ENCODE measurements at places on chromosomes 2 and 18.

GRCh38 chr2:58645017-58645416, 403.9 kb upstream of the FANCL start:
- no peak for DNase-seq

GRCh38 chr2:216644842-216645635, 11.8 kb downstream of the IGFBP2 start:
- DNase-seq = no peak

DNA sequence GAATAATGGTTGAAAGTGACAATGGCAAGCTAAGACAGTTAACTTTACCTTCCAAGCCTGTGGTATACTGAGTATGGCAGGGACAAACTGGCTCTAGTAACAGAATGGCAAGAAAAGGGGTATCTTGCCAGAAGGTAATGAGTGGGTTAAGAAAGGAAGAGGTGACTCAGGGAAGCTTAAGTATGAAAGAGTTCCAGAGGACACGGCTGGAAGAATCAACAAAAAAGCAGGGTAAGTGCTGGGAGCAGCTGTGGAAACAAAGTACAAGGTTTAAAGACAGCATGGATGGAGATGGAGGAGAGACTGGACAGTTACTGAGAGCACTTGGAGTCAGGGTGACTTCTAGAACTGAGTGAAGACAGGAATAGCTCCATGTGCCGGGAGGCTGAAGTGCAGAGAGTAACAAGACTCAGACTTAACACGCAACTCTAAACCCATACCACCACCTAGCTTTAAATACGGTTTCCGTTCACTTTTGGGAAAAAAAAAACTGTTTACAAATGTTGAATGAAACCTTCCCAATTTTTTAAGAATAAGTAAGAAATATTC, 69.0 kb downstream of the REV1 start:
- DNase-seq = no peak

DNA sequence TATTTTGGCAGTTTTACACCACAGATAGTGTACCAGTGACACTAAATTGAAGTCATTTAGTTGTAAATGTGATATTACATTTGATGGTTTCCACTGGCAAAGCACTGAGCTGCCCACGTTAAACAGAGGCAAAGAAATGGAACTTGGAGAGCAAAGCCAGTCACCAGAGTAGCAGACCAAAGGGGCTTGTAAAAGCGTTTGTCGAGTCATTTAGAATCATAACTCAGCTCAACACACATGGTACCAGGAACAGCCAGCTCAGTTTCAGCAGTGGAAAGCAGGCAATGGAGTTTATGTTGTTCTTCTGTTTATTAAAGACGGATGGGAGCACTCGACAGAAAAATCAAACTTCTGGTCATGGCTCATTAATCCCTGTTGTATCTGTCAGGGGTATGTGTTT, 91.2 kb downstream of the POU3F3 start:
- DNase-seq = no peak

GRCh38 chr2:133333181-133333580, 235.1 kb downstream of the NCKAP5 start:
- no peak for DNase-seq

DNA sequence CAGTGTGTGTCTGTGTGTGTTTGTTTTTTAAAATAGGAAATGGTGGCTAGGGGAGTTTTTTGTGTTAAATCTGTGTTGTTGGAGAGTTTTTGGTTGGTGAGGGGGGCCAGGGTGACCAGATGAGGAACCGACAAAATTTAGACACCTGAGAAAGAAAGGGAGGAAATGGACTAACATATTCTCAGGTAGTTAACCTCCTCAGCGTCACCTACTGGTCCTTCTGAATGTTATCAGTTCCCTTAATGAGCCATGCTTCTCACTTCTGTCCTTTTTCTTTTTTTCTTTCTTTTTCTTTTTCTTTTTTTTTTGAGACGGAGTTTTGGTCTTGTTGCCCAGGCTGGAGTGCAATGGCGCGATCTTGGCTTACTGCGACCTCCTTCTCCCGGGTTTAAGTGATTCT, 107.0 kb downstream of the FMNL2 start:
- DNase-seq = no peak

DNA sequence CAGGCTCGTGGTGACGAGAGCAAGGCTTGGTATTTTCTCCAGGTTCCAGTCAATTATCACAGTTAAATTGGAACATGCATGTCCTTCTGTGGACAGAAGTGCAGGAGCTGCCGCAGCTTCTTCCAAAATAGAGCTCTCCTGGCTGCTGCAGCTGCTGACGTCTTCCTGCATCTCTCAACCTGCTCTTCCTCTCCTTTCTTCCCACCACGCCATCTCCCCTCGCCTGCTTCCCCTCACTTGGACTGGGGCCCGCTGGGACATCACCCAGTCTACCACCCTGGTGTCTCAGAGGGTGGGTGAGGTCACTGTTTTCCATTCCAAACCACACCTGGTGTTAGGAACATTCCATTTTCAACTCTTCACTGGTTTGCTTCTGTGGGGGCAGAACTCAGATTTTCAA, 41.4 kb downstream of the SPP2 start:
- no peak for DNase-seq

- DNase-seq = no peak
Measured at GRCh38 chr2:23824777-23825212, 102.1 kb downstream of the ATAD2B start.

GRCh38 chr18:61841706-61842105, 51.1 kb downstream of the RNF152 start:
- DNase-seq = no peak

GRCh38 chr2:42486145-42486906, 7.5 kb downstream of the KCNG3 start:
- no peak for DNase-seq

DNA sequence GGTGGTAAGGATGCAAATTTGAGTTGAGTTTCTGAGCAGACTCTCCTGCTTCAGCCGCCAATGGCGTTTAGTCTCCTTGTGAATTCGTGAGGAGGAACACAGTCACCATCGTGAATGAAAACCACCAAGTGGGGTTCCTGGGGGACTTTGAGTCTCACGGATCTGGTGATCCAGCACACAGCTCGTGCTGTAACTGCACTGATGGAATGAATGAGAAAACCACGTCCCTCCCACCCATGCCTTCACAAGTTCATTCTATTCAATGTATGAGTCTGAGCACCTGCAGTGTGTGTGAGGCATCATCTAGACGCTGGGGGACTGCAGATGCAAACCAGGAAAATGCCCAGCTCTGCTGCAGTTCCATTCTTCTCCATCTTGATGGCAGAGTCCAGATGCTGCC, 127.9 kb downstream of the PIEZO2 start:
- DNase-seq = no peak

GRCh38 chr18:21196426-21196825, 45.6 kb upstream of the GREB1L start:
- no peak for DNase-seq

GRCh38 chr18:35933982-35934381, 38.5 kb upstream of the RMP24 start:
- DNase-seq = no peak

GRCh38 chr2:27583390-27583915, 611 bp downstream of the ZNF512 start:
- peak; percentile 0 for DNase-seq

GRCh38 chr2:27408601-27409320, 630 bp downstream of the PPM1G start:
- no peak for DNase-seq

DNA sequence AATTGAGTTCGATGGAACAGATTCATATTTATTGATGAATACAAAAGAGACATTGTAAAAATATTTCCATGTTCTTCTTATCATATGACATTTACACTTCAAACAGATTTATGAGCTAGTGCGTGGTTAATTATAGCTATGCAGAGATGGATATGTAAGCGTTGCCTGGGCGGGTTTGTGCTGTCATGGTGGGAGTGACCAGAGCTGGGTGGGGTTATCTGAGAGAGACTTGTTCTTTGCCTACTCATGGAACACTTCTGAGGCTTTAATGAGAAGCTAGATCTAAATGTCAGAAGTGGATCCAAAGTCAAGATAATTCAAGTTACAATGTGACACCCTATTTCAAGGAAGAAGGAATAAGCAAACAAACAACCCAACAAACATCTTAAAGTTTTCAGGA, 162.3 kb upstream of the ZEB2 start:
- no peak for DNase-seq

DNA sequence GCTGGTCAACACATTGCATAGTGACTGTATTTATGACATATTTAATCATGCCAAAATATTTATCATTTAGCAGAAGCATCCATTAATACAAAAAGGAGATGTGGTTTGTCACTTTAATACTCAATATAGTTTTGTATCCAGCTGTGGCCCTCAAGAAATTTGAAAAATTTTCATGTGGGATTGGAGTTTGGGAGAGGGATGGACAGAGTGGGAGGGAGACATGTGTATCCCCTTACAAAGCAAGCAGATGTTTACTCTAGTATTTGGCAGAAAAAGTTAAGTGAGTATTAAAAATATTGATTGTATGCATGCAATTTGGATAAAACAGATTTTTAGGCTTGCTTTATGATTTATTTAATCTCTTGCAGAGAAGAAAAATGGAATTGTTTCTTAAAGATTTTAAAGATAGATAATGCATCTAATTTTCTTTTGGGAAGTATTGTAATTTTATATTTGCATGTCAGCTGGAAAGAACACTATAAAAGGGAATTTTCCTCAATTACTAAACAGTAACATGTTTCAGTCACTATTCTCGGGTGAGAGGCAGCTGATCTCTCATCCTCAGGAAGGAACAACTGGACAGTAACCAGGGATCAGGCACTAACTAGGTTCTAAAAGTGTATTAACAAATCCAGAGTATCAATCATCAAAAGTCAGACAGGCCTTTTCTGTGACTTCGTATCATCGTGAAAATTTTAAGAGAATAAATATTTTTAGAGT, 1184.7 kb upstream of the NXPH2 start:
- no peak for DNase-seq

GRCh38 chr2:85823951-85824350, 64.8 kb downstream of the ST3GAL5 start:
- no peak for DNase-seq

- DNase-seq = no peak
Measured at GRCh38 chr18:13353084-13353823, 134.7 kb downstream of the LDLRAD4 start.

- no peak for DNase-seq
Measured at GRCh38 chr2:181770150-181770549, 89.8 kb upstream of the NEUROD1 start.

DNA sequence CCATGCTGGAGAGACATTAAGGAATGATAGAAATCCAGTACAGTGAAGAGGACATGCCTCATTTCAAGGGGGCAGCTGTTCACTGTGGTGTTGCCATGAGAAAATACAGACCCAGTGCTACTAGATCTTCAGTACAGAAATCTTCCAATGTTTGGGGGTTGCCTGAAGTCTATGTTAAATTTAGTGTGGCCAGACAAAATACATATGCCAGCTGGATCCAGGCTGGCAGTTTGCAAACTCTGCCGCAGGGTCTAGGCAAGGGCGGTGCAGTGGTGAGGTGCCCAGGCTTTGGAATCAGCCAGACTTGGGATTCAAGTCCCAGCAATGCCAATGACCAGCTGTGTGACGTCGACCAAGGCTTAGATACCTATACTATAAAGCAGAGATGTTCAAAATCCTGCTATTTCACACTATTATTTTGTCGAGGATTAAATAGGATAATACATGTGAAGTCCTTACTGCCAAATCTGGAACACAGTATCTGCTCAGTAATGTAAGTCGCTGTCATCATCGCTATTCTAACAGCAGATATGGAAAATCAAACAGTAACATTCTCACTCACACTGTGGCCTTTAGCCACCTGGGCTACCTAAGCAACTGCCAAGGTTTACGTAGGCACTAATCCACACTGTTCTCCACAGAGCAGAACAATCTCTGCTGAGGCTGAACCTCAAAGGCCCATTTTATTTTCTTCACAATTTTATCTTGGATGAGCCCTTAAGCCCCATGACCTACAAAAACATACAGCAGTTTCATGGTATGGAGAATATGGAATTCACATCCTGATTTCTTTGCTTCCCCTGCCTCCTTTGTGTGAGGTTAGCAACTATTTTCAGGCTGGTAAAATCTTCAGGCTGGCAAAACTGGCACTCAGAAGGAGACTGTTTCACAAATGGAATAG, 5.9 kb upstream of the TMSB10 start:
- DNase-seq = no peak

- no peak for DNase-seq
Measured at GRCh38 chr2:53422979-53423378, 344.6 kb upstream of the CHAC2 start.

- no peak for DNase-seq
Measured at GRCh38 chr18:48698707-48699106, 159.9 kb downstream of the CTIF start.

GRCh38 chr2:230127195-230127594, 58.5 kb upstream of the SLC16A14 start:
- no peak for DNase-seq

GRCh38 chr18:42814184-42814583, 301.3 kb downstream of the RIT2 start:
- no peak for DNase-seq

- no peak for DNase-seq
Measured at GRCh38 chr2:20852139-20852538, 29.2 kb upstream of the LDAH start.

DNA sequence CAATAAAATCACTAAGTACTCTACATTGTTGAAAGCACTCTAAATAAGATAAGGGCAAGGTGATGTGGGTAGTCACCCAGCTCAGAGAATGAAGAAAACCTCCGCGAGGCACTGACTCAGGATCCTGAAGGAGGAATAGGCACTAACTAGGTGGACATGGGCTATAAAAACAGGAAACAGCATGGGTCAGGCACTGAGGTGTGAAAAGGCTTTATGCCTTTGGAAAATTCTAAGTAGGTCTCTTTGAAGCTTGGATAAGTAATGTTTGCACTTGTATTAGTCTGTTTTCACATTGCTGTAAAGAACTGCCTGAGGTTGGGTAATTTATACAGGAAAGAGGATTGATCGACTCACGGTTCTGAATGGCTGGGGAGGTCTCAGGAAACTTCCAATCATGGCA, 161.6 kb downstream of the EPHA4 start:
- no peak for DNase-seq

DNA sequence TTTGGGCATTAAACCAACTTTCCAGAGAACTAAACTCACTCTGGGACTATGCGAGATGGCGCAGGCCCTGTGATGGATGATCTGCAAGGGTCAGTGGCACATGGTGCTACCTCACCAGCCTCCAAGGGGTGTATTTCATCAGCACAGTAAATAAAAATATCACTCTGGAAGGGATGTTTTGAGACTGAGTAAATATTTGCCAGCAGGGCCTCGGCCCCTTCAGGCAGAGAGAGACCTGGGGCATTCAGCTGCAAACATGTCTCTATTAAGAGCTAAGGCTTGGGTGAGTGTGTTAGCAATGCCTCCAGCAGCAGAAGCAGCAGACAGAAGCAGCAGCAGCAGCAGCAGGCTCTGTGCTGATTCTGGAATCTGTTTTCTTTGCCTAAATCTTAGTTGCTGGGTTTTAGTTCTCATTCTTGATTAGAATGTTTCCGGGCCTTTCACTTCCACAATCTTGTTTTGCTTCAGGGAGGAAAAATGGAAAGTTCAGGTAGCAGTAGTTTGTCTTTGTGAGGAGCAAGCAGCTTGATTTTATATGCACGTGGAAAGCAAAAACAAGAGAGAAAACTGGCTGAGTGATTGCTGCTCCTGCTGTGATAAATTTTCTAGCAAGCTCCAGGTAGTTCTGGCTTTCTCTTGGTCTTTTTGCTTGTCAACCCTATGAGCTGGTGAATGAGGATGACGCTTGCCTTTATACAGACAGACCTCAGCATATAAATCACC, 18.6 kb downstream of the ADCYAP1 start:
- no peak for DNase-seq

Measured in activated effector memory CD4-positive, alpha-beta T cell treated with Interleukin-2 at 50 U/mL for 16 hours (primary cell).